ENCODE measurements at places on chromosomes 7 and 10.

GRCh38 chr10:77533887-77534278 lies 103.7 kb downstream of the KCNMA1 start:
- DNase-seq = no peak

- DNase-seq = no peak
Observed at GRCh38 chr10:61701055-61701705, 38.5 kb downstream of the CABCOCO1 start.

GRCh38 chr10:127850944-127851343 lies 41.8 kb downstream of the CLRN3 start:
- DNase-seq = no peak

- no peak for DNase-seq
Observed at GRCh38 chr10:129096065-129096984, 370.7 kb upstream of the MGMT start.

DNA sequence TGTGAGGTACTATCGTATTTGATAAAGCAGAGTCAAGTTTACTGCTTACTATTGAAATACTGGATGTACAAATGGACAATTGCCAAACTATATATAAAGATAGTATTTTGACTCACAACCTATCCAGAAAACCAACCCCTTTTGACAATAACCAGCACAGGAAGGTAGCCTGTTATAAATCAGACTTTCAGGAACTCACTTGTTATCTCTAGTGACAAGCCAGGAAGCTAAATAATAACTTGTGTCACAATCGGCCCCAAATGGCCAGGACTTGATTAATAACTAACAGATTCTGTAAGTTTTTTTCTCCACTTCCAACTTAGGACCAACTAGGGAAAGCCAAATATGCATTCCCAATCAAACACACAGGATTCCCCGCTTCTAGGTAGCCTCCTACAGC lies 38.8 kb upstream of the SLC35G1 start:
- no peak for DNase-seq

DNA sequence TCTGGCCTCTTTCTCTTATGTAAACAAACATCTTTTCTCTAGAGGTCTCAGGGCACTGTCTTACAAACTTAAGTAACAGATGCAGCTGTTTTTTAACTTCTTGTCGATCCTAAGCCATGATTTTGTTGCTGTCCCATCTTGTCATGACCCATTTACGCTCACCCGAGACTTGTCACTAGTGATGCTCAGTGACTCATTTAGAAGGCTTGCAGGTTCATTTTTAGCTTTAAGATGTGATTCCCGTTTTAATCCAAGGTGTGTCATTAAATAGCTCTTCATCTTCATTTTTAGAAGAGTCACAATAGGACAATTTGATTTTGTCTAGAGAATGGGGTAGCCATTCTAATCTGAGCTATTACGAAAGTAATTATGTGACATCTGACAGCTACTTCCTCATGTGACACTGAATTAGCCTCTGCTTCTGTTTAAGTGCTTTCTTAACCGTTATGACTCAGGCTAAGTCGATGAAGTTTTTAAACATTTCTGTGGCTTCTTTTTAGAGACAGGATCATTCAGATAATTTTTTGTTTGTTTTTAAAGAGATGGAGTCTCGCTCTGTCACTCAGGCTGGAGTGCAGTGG lies 42.7 kb downstream of the SPDYE5 start:
- DNase-seq = peak; percentile 46

Measured in GM18507 (cell line).